ENCODE measurements at places on chromosomes 2 and 18.

GRCh38 chr2:108823286-108823685 is 36.7 kb downstream of the CCDC138 start:
- no peak for DNase-seq

DNA sequence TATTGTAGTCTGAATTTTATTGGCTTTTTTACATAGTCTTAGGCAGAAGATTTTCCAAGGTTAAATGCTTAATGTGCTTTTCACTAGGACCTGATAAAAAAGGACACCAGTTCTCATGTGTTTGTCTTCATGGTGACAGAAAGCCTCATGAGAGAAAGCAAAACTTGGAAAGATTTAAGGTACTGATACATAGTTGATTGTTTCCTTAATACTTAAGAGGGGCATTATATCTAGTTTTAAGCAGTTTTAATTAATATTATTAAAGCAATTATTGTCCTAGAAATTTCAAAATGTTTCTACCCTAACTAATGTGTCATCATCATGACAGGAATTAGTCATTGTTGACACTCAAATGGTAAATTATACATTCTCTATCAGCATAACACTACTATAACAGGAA is 35.3 kb downstream of the DDX1 start:
- DNase-seq: no peak

DNA sequence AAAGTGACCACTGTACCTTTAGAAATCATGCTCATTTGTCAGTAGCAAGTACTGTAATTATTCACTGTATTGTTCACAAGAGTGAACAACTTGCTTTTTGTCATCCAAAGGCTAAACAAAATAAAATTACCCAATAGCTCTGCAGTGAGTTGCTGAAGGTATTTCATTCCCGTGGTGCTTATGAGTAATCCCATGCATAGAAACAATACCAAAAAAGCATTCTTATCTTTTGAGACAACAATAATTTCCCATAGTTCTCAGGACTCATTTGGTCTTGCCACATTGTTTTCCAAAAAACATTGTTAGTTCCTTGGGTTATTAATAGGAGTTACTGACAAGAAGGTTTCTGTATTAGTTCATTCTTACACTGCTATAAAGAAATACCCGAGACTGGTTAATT is 503.2 kb upstream of the FAM98A start:
- DNase-seq: no peak

- DNase-seq: no peak
These were observed 152.4 kb upstream of the KCTD1 start for GRCh38 chr18:26700728-26701127.

DNA sequence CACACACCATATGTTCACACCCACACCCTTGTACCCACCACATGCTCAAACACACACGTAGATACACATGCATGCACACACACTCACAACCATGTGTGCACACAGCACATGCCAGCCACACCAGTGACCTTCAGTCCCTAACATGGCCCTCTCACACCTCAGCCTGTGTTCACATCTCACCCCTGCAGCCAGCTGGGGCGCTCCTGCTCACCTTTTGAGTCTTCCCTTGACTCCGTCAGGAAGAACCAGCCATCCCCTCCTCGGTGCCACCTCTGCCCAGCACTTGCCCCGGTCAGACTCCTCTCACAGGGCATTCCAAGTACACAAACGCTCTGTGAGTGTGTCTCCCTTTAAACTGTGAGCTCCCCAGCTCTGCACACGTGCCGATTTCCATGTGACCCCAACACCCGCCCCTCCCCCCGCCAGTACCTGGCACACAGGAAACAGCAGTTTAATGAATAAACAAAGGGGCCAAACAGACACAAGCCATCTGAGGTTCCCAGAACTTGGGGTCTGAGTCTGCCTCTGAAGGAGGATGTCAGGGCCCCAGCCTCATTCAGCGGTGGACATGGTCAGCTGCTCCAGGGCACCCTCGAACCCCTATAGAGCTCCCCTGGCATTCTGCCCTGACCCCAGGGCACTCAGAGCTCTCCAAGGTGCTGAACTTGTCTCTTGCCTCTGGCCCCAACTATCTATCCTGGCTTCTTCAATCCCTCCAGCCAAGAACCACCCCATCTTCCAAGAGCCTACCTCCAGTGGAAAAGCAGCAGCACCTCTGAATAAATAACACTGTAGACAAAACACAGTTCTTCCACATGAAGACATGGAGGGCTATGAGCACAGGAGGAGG is 252.9 kb downstream of the ATAD2B start:
- DNase-seq: peak; percentile 38

DNA sequence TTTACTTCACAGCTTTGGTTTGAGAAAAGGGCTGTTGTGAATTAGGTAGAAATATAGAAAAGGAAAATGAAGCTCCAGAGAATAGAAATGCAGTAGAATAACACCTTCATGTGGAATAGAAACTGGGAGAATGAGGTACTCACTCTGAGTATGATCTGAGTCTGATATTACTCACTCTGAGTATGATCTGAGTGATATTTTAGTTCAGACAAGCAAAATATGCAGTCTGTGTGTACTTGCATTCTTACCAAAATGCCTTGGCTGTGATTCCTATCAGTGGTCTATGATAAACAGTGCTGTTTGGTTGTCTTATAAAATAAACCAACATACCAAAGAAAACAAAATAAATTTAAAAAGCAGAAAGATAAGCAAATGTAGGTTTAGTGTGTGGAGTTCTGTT is 487.6 kb downstream of the THSD7B start:
- peak; percentile 45 for DNase-seq

DNA sequence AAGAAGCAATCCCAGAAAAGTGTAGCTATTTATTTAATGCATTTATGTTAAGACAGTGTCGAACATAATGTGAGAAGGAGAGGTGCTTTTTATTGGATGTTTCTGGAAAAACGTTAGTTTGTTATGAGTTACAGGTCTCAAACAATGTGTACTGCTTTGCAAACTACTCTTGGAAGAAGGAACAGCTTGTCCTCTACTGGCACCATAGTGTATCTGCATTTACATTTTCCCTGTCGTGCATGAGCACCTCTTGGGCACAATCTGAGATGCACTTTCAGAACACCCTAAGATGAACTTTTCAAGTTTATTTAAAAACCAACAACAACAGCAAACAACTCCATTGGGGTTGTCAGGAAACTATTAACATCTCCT is 22.8 kb downstream of the CCNYL1 start:
- peak; percentile 58 for DNase-seq

- peak; percentile 14 for DNase-seq
These were observed 13.5 kb upstream of the PRLH start for GRCh38 chr2:237552908-237553307.

GRCh38 chr18:9117980-9118841 is 15.7 kb downstream of the NDUFV2 start:
- DNase-seq: no peak

DNA sequence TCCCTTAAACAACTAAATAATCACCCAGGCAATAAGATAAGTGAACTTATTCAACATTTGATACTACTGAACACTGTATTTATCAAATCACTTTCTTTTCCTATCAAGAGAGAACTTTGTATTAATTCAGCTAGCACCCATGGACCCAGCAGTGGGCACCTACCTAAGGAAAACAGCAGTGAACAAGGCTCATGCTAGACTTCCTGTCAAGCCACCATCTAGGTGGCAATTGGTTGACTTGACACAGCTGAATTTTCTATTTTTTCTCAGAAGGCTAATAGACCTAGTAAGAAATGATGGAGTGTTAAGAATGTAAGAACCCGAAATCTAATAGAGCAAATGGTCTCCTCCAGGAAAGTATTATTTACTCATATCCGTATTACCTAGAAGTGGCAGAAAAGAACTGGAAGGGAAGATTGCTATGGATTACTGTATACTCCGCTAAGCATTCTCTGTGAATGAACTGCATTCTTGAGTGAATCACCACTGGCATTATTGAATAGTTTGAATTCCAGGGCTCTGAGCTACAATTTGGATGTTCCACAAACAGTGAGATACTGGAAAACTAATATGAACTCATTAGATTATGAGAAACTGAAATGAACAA is 988.2 kb upstream of the CDH2 start:
- DNase-seq: peak; percentile 87

- no peak for DNase-seq
These were observed 25.0 kb downstream of the COA5 start for GRCh38 chr2:98583276-98583675.
